ENCODE measurements at places on chromosomes 13 and 19. TPM values are rescaled to one million over a fixed set of nuclear protein-coding genes. Genes with fewer than 3 reads are reported as not detected.

- ATAC-seq: peak; percentile 18
Observed at GRCh38 chr19:46787331-46788261, 798 bp downstream of the SLC1A5 start.

DNA sequence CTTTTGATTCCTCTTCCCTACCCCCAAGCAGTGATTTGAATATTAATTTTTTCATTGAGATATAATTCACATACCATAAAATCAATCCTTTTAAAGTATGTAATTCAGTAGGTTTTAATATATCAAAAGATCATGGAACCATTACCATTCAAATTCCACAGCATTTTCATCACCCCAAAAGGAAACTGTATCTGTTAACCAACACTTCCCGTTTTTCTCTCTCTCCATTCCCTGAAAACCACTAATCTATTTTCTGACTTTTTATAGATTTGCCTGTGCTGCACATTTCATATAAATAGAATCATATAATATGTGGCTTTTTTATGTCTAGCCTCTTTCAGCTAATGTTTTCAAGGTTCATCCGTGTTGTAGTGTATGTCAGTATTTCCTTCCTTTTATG, 107.1 kb downstream of the PAN3 start:
- no peak for ATAC-seq

- peak; percentile 88 for ATAC-seq
Observed at GRCh38 chr13:37995092-37995491, 125.5 kb upstream of the TRPC4 start.

- ATAC-seq: peak; percentile 16
Observed at GRCh38 chr13:20161275-20161950, 561 bp upstream of the GJA3 start.

GRCh38 chr19:892243-892893, 619 bp downstream of the MED16 start:
- ATAC-seq: no peak

DNA sequence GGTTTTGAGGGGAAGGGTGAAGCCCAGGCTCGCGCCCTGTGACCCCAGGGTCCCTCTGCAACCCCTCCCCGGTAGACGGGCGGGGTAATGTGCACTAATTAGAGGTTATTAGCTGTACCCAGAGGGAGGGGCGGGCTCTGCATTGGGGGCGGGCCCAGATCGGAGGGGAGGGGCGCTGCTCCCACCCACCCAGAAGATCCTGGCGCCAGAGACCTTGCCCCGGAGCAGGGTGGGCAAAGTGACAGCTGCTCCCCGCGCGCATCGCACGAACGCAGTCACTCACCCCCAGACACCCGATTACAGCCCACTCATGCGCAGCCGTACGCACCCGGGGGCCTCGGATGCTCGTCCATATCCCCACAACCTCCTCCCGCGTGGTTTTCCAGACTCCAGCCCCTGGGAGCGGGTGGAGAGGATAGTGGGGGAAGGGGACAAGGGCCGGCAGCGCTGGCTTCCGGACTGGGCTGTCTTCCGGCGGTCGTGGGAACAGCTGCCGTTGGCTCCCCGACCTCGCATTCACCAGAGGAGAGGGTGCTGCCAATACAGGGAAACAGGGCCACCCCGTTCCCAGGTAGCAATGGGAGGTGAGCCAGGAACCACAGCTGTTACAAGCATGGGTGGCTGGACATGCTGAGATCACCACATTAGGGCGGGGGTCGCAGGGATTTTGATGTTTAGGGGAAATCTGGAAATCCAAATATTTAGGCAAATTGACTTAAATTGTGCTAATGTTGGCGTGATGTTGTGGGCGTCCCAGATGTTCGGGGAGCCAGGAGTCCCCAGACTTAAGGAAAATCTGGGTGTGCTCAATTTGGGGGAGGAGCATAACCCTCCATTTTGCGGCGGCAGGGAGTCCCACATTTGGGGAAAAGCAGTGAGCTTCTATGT, 2.9 kb upstream of the HOOK2 start:
- peak; percentile 16 for ATAC-seq

- peak; percentile 87 for ATAC-seq
Observed at GRCh38 chr19:41226053-41226873, 7.2 kb downstream of the AXL start.

IGFL2 gene
- not detected for total RNA-seq

HSPH1 gene
- 104 TPM for total RNA-seq

CYP2B6 gene
- total RNA-seq: 0.19 TPM

LAIR2 gene
- total RNA-seq: not detected
